ENCODE measurements at places on chromosomes 12 and 14.

DNA sequence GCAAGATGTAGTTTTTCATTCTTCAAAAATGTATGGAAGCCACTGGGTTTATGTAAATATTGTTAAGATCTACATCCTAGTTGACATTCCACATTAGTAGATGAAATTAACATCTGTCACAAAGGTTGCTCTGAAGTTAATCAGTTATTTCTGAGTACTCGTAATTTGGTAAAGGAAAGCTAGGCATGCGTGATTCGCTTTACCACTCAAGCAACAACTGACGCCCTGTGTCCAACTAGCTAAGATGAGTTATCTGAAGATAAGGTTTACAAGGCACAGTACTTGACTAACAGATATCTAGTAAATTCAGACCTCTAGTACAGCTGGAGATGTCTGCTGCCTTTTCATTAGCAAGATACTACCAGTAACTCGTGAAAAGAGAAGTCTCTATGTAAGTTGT, 14.1 kb downstream of the PRKD1 start:
- no peak for DNase-seq

- DNase-seq: no peak
Observed at GRCh38 chr12:73221398-73221797, 949.2 kb downstream of the TRHDE start.

GRCh38 chr12:24838531-24838950, 110.4 kb downstream of the BCAT1 start:
- DNase-seq: no peak

- no peak for DNase-seq
Observed at GRCh38 chr12:114687802-114688201, 3.8 kb upstream of the TBX3 start.

DNA sequence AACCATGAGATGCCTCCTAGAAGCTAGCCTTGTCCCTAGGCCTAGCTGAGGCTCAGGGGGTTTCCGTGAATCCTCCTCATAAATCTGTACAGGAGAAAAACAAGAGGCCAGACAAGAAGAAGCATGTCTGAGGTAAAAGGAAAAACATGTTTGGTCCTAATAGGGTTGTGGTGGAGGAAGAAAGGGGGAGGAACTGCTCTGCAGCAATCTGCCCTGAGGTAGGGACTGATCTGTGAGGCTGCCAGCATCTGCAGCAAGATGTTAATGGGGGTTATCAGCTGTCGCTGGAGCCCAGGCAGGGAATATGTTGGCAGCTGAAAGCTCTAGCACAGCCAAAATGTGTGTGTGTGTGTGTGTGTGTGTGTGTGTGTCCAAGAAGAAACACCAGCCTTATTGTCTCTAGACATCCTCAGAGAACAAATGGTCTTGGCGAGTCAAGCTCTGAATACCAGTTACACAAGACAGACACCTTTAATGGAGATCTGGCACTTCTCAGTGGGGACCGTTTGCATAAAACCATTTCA, 218.5 kb downstream of the NUAK1 start:
- DNase-seq: no peak

DNA sequence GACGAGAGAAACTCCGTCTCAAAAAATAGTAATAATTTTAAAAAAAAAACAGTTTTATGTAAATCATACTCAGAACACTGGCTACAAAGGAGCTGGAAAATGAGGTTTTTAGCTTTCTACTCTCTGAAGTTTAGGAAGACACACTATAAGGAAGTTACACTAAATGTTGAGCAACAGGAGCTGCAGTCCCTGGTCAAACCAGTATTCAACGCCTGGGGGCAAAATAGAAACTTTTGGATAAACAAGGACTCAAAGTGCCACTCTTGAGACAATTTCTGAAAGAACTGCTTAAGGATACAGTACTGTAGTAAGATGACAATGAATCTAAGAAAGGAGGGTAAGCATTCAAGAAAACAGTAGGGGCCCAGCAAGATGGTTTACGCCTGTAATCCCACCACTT, 29.3 kb downstream of the ACTR6 start:
- no peak for DNase-seq

DNA sequence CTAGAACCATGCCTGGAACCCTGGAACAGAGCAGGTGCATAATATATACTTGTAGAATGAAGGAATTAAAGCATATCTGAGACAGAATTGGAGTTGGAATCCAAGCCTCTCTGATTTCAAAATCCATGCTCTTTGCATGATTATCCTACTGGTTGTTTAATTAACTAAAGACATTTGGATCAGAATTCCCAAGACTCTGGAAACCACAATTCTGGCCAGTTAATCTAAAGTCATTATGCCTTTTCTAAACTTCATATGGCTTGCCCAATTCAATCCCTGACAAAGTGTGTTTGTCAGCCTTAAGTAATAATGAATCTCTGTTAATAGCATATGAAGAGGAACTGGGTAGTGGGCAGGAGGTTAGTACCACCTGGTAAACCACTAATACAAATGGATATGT, 422.6 kb downstream of the ATP23 start:
- no peak for DNase-seq

DNA sequence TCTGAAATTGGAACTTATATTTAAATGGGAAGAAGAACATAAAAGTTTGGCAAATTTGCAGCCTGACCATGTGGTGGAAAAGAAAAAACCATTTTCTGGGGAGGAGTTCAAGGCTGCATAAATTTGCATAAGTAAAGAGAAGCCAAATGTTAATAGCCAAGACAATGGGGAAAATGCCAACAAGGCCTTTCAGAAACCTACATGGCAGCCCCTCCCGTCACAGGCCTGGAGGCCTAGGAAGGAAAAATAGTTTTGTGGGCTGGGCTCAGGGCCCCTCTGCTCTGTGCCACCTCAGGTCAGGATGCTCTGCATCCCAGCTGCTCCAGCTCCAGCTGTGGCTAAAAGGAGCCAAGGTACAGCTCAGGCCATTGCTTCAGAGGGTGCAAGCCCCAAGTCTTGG, 67.6 kb upstream of the CCDC60 start:
- no peak for DNase-seq

- DNase-seq: no peak
Observed at GRCh38 chr12:12582193-12582881, 19.7 kb upstream of the DUSP16 start.

All from T-helper 17 cell (primary cell).